ENCODE measurements at places on chromosomes 1 and 21.

DNA sequence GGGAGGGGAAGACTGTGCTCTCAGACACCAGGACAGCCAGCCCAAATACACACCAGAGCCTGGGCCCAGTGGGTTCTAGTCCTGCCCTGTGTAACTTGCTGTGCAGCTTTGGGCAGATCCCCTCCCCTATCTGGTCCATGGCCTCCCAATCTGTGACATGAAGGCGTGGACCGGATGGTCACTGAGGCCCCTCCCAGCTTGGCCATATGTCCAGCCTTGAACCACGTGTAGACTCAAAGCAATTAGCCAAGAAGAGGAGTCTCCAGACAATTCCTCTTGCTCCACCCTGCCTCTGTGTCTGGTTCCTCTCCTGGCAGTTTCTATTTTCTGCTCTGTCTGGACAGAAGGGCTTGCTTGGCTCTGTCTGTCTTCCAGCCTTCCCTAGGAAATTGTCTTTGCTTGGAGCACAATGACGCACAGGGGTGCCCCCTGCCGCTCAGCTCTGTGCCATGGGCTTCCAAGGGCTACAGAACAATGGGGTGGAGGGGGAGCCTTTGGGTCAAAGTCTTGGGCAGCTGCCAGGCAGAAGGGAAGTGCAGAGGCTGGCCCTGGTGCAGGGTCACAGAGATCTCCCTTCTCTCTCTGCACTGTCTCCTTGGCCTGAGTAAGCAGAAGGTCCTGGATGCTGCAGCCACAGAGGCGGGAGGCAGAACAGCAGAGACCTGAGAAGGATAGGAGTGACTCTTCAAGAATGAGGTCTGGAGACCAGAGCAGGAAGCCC, 66.1 kb downstream of the TENT5C start:
- H3K4me1 ChIP-seq = no peaks in the 10 kb centered on the region
- H3K36me3 ChIP-seq = no peaks in the 10 kb centered on the region
- H3K27ac ChIP-seq = no peak overlapping the region
- H3K4me3 ChIP-seq = no peak overlapping the region

- H3K27ac ChIP-seq = peak overlapping the region; percentile 92
- H3K36me3 ChIP-seq = peaks cover 2% of the 10 kb centered on the region
- no peak for DNase-seq
- H3K4me1 ChIP-seq = peaks cover 36% of the 10 kb centered on the region
- no peaks in the 10 kb centered on the region for H3K27me3 ChIP-seq
Measured at GRCh38 chr1:150971583-150972416, 2.8 kb downstream of the CERS2 start.

GRCh38 chr1:159341736-159342135, 39.6 kb downstream of the FCER1A start:
- no peak overlapping the region for H3K4me3 ChIP-seq
- no peaks in the 10 kb centered on the region for H3K4me1 ChIP-seq
- H3K36me3 ChIP-seq = no peaks in the 10 kb centered on the region
- H3K27ac ChIP-seq = no peak overlapping the region
- no peaks in the 10 kb centered on the region for H3K27me3 ChIP-seq

GRCh38 chr1:212700892-212701819, 1.5 kb upstream of the BATF3 start:
- H3K4me1 ChIP-seq = peaks cover 9% of the 10 kb centered on the region
- DNase-seq = no peak
- H3K36me3 ChIP-seq = no peaks in the 10 kb centered on the region
- H3K4me3 ChIP-seq = peak overlapping the region; percentile 64

DNA sequence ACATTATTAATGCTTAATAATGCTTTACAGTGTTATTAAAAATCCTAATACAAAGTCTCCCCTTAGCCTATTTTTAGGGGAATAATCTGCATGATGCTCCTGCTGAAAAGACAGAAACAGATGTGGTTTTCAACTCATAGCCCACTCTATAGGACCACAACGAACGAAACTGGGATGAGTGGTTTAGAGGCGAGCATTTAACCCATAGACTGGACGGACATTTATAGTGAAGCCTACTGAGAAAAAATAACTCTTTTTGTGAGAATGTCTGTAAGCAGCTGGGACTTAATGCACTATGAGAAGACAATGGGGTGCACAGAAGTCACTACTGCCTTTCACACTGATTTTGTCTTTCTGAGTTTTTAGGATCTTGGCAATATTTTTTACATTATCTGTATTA, 1599.6 kb upstream of the B3GALT2 start:
- no peak overlapping the region for H3K27ac ChIP-seq
- no peak for DNase-seq
- H3K4me1 ChIP-seq = no peaks in the 10 kb centered on the region
- H3K4me3 ChIP-seq = no peak overlapping the region
- H3K36me3 ChIP-seq = no peaks in the 10 kb centered on the region

GRCh38 chr1:194813096-194813495, 1626.7 kb upstream of the B3GALT2 start:
- no peaks in the 10 kb centered on the region for H3K27me3 ChIP-seq
- no peak for DNase-seq
- no peaks in the 10 kb centered on the region for H3K36me3 ChIP-seq
- peaks cover 12% of the 10 kb centered on the region for H3K4me1 ChIP-seq
- H3K27ac ChIP-seq = no peak overlapping the region

- H3K36me3 ChIP-seq = no peaks in the 10 kb centered on the region
- H3K4me1 ChIP-seq = no peaks in the 10 kb centered on the region
- no peak overlapping the region for H3K27ac ChIP-seq
Measured at GRCh38 chr1:46152016-46152415, 19.6 kb upstream of the PIK3R3 start.

GRCh38 chr21:42755766-42756579, 102.6 kb downstream of the PDE9A start:
- no peak overlapping the region for H3K4me3 ChIP-seq
- peaks cover 13% of the 10 kb centered on the region for H3K36me3 ChIP-seq
- H3K27me3 ChIP-seq = no peaks in the 10 kb centered on the region
- H3K4me1 ChIP-seq = no peaks in the 10 kb centered on the region

- H3K36me3 ChIP-seq = peaks cover 27% of the 10 kb centered on the region
- no peak overlapping the region for H3K27ac ChIP-seq
Measured at GRCh38 chr1:11245248-11245647, 17.1 kb downstream of the MTOR start.

- H3K27ac ChIP-seq = no peak overlapping the region
- no peaks in the 10 kb centered on the region for H3K36me3 ChIP-seq
- H3K27me3 ChIP-seq = no peaks in the 10 kb centered on the region
- no peak overlapping the region for H3K4me3 ChIP-seq
- H3K4me1 ChIP-seq = no peaks in the 10 kb centered on the region
Measured at GRCh38 chr1:220321758-220322157, 49.5 kb upstream of the RAB3GAP2 start.

DNA sequence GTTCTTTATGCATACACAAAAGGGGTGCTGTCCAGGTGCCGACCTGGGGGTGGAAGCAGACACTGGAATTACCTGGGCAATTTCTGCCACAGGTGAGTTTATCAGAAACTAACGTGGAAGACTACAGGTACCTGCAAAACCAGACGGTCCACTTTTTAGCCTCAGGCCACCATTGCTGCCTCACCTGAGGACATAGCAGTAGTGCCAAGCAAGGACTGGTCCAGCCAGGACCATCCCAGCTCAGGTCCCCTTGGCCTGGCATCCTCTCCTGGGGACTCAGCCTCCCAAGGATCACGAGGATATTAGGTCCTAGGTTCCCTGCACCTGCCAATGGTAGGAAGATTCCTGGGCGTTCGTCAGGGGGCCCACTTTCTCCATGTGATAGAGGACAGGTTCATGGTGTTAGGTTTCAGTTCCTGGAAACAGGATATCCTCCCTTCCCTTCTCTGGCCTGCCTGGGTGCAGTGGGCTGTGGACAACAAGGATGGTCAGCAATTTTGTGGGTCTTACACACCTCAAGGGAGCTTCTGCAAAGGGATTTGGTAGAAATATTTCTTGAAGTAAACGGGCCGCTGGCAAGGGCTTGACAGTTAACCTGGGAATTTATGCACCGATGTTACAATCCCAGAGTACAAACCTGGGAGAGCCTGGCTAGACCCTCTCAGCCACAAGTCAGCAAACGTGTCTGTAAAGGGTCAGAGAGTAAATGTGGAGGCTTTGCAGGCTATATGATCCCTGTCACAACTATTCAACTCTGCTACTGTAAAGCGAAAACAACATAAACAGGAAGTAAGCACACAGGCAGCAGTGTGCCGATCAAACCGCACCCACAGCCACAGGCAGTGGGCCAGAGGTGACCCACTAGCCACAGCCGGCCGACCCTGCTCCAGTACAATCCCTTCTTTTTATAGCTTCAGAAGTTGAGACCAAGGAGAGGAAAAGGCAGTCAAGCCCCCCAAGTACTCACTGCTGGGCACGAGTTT, 71.4 kb upstream of the RAB4A start:
- H3K4me1 ChIP-seq = peaks cover 43% of the 10 kb centered on the region
- H3K4me3 ChIP-seq = no peak overlapping the region
- H3K27ac ChIP-seq = peak overlapping the region; percentile 79
- no peaks in the 10 kb centered on the region for H3K27me3 ChIP-seq

- peak overlapping the region; percentile 80 for H3K27ac ChIP-seq
- H3K4me3 ChIP-seq = no peak overlapping the region
- H3K4me1 ChIP-seq = peaks cover 47% of the 10 kb centered on the region
- H3K27me3 ChIP-seq = no peaks in the 10 kb centered on the region
Measured at GRCh38 chr1:54940042-54940441, 40.4 kb upstream of the TMEM61 start.

GRCh38 chr1:202968895-202969295, 1.8 kb upstream of the CYB5R1 start:
- peak overlapping the region; percentile 46 for H3K4me3 ChIP-seq
- H3K4me1 ChIP-seq = peaks cover 16% of the 10 kb centered on the region
- H3K27ac ChIP-seq = peak overlapping the region; percentile 21

DNA sequence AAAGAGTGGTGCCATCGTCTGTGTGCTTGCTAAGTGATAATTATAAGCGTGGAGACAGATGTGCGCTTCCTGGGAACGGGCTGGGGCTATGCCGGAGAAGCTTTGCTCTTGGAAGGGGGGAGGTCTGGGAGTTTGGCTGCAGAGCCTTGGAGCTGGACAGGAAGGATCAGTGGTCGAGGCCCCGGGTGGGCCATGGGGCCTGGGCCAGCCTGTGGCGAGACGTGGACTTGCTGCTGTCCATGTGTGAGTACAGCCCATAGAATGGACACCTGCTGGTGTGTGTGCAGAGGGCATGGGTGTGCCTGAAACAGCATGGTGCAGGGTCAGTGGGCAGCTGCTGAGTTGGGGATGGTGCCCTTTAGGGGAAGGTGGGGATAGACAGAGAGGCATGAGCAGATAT, 121.3 kb downstream of the PCBP3 start:
- no peak for DNase-seq
- peaks cover 25% of the 10 kb centered on the region for H3K4me1 ChIP-seq
- no peak overlapping the region for H3K4me3 ChIP-seq
- H3K27ac ChIP-seq = no peak overlapping the region
- no peaks in the 10 kb centered on the region for H3K36me3 ChIP-seq
